ENCODE measurements at places on chromosomes 2 and 18.

DNA sequence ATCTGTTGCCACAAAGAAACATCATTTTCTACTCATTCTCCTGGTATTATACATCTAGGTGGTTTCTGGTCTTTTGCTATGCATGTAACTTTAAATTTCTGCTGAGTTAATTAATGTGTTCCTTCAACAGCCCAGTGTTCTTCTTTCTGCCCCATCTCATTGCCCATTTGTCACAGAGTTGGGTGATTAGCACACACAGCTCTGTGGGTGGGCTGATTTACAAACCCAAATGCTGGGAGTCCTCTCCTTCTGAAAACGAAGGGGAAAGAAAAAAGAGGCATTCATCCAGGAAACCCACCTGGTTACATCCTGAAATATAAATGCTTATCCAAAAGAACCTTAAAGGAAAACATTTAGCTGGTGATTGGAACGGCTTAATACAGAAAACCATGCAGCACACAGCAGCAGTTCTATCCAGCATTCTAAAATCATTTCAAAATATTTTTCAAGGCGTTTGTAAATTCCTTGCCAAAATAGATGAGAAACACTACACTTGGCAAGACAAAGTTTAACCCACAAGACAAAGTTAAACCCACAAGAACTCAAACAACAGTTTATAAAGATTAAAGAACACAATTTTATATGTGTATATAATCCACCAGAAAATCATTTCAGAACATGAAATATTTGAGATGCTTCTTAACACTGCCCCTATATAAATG, 177.9 kb downstream of the ANTXR1 start:
- DNase-seq: no peak

- DNase-seq: no peak
These were observed 394.2 kb downstream of the CDH19 start for GRCh38 chr18:66209656-66210055.

GRCh38 chr2:222049946-222050345, 248.9 kb downstream of the PAX3 start:
- DNase-seq: no peak

DNA sequence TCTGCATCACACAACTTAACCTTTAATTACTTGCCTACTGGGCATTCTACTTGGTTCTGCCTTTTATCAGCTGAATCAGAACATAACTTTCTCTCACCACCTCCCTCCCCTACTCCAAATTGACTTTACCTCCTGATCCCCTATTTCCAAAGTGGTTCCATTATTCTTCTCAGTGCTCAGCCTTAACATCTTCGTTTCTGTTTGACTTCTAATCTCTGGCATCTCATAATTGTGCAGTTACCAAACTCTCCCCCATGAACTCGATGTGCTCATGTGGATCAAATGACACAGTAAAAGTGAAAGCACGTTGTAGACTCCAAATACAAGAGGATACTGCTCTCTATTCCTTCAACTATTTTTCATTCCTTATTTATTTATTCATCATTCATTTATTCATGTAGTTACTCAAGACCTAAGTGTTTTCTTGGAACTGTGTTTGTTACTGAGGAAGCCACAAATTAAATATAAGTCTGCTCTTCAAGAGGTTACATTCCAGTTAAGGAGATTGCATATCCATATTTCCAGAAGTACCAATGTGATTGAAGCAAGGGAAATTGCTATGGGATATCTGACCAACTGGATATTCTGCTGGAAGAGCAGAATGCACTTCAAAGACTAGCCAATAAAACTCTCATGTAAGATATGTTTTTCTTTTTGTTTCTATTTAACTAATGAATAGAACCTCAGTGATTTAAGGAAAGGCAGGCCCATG, 158.8 kb downstream of the TMEFF2 start:
- no peak for DNase-seq

Measured in stimulated activated CD8-positive, alpha-beta memory T cell treated with anti-CD3 and anti-CD28 coated beads, Interleukin-15, amount 100 ng/mL, for 48 hours (primary cell).